ENCODE measurements at places on chromosomes 3 and 15.

DNA sequence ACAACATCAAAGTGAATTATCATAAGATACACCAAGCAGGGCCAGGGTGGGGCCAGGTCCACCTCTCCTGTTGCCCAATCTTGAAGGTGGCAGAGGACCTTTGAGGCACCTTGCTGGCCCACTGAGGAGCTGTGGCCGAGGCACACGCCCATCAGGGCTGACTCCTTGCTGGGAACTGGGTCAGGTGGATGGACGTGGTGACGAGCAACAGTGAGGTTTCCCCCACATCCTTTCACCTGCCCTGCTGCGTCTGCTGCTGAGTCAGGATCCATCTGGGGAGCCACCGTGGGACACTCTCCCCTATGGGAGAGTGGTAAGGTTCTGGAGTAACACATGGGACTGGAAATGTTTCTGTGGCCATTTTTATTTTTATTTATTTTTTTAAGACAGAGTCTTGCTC, 17.3 kb upstream of the FURIN start:
- DNase-seq: peak; percentile 62

DNA sequence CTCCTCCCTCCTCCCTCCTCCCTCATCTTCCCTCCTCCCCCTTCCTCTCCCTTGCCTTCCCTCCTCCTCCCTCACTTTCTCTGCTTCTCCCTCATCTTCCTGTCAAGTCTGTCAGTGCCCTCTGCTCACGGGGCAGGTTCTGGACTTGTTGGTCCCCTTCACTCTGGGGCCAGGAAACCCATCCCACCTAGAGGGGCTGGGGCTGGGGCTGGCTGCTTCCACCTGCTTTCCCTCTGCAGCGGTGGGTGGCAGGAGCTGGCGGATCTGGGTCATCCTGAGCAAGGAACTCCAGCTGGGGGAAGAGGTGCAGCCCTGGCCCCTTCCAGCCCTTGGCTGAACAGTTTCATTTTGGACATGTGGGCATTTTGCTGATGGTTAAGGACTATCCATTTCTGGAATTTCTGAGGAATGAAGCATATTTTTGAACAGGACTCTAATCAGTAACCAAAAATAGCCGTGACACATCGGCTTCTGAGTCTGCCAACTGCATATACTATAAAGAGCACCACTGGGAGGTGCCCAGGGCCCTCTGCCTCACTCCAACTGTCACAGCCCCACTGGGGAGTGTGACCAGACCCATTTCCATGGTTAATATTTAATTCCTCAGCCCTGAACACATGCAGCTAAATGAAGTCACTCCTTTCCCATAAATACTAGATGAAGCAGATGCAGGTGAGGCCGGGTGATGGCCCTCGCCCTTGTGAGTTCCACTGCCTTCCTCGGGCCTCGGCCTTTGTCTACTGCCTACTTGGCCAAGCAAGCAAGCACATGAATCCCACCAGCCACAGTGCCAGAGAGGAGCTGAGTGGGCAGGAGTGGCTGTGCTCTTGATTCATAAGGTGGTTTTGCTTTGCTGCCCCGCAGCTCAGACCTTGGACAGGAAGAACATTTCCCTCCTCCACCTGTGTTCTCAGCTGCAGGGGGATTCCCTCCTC, 39.8 kb downstream of the CHDH start:
- DNase-seq: no peak

GRCh38 chr3:175270866-175271265, 411.7 kb downstream of the NAALADL2 start:
- DNase-seq: no peak

DNA sequence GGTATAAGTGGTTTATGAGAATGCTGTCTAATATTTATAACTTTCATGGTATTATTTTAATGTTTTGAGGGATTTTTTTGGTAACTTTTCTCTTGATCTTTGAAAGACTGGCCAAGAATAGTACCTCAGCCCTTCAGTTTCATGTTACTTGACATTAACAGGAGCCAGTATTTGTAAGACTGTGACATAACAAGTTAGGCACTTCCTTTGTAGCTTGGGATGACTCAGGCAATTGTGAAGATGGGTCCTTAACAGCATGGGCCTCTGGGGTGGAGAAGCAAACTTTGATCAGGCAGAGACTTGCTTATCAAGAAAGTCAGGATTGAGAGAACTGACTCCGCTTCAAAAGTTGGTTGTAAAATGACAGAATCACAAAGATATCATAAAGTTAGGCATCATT, 9.5 kb downstream of the LRRC49 start:
- no peak for DNase-seq

GRCh38 chr3:64299206-64299605, 73.9 kb upstream of the PRICKLE2 start:
- DNase-seq: no peak

DNA sequence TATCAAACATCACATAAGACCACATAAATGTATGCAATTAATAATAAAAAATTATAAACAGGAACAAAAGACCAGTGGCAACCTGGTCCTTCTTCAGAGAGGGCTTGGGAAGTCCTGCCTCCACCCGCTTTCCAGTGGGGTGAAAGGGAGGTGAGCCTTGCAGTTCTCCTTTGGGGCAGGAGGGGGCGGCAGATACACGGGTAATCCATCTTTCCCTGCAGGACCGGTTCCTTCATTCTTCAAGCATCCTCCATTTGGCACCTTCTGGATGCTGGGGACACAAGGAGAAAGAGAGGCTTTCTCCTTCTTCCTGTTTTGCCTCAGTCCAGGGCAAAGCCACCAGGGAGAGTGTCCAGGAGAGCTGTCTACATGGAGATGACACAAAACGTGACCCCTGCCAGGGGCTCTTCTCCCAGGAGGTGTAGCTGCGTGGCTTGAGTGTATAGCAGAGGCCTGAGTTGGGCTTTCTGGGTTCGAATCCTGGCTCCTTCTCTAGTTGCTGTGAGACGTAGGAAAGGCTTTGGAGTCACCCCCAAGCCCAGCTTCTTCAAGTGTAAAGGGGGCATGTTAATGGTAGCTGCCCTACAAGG, 23.2 kb downstream of the RPLP1 start:
- peak; percentile 81 for DNase-seq

DNA sequence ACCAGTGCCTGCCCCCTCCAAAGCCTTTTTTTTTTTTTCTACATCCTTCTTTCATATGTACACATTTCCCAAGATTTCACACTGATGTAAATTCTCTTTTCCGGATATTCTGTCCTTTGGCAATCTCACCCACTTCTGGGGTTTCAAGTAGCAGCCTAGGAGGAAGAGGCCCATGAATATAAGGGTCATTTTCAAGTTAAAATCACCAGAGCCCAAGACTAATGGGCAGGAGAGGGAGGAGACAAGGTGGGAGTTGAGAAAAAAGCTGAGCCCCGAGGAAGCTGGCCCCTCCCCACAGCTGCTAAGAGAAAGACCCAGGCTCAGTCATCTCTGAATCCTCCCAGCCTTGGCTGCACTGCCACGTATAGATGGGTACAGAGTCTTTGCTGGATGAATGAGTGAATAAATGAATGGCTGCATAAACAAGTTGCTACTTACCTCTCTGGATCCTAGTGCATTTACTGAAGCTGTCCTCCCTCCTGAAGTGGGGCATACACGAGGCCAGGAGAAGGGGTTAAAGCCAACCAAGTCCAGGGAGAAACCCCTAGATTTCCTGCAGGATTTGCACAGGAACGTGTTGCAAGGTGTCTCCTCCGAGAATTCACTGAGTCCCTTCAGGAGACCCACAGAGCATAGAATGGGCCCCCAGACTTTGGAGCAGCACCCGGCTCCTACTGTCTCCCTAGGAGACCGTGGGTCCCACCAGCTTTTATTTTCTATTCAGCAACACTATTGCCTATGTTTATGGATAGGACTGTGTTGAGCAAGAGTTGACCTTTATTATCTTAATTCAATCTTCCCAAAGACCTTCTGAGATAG, 100.8 kb upstream of the LIPC start:
- DNase-seq: no peak

GRCh38 chr3:14143271-14144225, 18.7 kb downstream of the TMEM43 start:
- peak; percentile 15 for DNase-seq

GRCh38 chr3:128503164-128503651, 10.2 kb upstream of the GATA2 start:
- DNase-seq: no peak

- no peak for DNase-seq
These were observed 60.7 kb downstream of the CFAP20DC start for GRCh38 chr3:58989163-58989562.

- DNase-seq: no peak
These were observed 41.6 kb downstream of the WDR76 start for GRCh38 chr15:43868406-43868805.

- no peak for DNase-seq
These were observed 179.6 kb downstream of the P3H2 start for GRCh38 chr3:189941125-189941524.

- DNase-seq: no peak
These were observed 30.4 kb upstream of the KLF13 start for GRCh38 chr15:31296219-31296645.

- DNase-seq: no peak
These were observed 105.5 kb downstream of the STRIT1 start for GRCh38 chr3:155188031-155188430.

- no peak for DNase-seq
These were observed 20.4 kb upstream of the COPG1 start for GRCh38 chr3:129228891-129229585.

All from activated naive CD4-positive, alpha-beta T cell treated with anti-CD3 and anti-CD28 coated beads, Interleukin-2, amount 10 ng/mL, durations not matched to agents 7 days and 5 days (primary cell).